ENCODE measurements at places on chromosomes 5 and 9.

- no peak for DNase-seq
Measured at GRCh38 chr5:160539431-160539830, 117.8 kb downstream of the PTTG1 start.

GRCh38 chr5:133868946-133869518, 99.4 kb downstream of the C5orf15 start:
- DNase-seq: peak; percentile 78

- peak; percentile 13 for DNase-seq
Measured at GRCh38 chr5:54895816-54896341, 89.5 kb downstream of the ESM1 start.

GRCh38 chr5:1732945-1733344, 66.7 kb downstream of the MRPL36 start:
- no peak for DNase-seq

GRCh38 chr9:4101667-4102066, 198.2 kb downstream of the GLIS3 start:
- DNase-seq: no peak

DNA sequence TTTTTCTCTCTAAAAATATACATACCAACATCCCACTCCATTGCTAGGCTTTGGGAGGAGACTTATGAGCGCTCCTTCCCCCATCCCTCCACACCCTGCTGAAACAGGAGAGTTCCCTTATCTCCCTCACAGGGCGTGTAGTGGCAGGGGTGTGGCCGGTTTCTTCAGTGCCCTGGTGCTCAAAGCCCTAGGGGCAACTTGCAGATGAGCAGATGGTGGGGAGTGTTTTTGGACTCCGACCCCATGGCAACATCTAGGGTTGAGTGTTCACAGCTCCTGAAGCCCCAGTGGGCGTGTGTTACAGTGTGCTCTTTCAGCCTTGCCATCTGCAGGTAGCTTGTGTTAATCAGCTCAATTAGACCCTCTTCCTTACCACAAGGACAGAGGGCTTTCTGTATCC, 409.5 kb downstream of the MAT2B start:
- peak; percentile 99 for DNase-seq

DNA sequence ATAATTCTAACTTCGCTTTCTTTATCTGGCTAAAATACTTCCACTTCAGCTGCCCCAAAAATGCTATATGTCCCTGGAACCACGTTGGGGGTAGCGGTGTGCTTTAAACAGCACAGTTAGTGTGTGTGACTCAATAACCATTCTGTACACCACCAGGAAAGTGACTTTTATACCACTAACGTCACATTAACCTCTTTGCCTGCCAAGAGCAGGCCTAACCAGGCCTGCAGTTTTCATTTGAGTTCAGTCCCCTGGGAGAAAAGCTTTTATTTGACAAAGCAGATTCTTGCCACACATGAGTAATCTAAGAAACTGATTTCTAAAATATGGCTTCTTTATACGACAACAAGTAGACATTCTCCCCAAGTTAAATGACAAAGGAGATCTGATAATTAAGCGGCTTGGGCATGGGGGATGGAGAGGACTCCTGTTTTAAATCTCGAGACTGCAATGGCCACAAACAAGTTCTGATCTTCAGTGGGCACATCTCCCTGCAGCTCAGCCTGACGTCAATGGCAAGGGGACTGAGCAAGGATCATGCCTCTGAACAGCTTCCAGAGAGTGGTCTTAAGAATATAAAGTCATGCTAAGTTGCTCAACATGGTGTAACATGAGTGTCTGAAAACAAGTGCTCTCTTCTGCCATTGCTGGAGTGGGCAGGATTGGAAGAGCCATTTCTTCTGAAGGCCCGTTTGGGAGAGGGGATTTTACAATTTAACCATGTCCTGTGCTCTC, 91.8 kb downstream of the GLIS3 start:
- DNase-seq: peak; percentile 11

DNA sequence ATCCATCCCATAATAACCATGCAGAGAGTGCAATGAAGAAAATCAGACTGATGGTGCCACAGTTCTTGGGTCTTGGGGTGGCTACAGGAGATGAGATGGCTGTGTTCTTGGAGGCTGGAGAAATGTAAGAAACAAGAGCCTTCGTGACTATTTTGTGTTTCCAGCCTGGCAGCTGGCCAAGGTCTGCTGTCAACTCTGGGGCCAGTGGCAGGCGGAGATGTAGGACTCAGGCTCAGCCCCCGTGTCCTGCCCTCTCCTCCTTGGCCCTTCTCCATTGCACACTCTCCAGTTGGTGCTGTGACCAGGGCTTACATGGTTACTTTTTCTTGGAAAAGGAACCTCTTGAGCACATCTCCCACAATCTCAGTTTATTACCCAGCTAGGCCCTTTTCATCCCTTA, 235.4 kb downstream of the DMRT2 start:
- DNase-seq: no peak
